Mammary epithelial cell (primary cell): ENCODE measurements at places on chromosomes 16 and 17. TPM values are rescaled to one million over a fixed set of nuclear protein-coding genes. Genes with fewer than 3 reads are reported as not detected.

Gene CCL2
- not detected in 2 replicates for total RNA-seq

Gene TGFB1I1
- total RNA-seq = 27.1 and 45.4 TPM in 2 replicates

Gene PLCD3
- total RNA-seq = 79.4 TPM

Gene KCNG4
- total RNA-seq = not detected

Gene ABCA9
- total RNA-seq = 1.8 TPM

Gene TK1
- 7.7 TPM for total RNA-seq

Gene DNAAF8
- total RNA-seq = 0.17 TPM

Gene KRTAP1-4
- not detected for total RNA-seq

Gene NAA38
- 67.9 and 81.5 TPM in 2 replicates for total RNA-seq

Gene GPR179
- total RNA-seq = 0.11 TPM in 1 of 2 replicates, not detected in the other

Gene MLST8
- 39.0 and 56.4 TPM in 2 replicates for total RNA-seq

Gene RDM1
- 0.50 TPM for total RNA-seq

Gene FBXO39
- 0.67 TPM for total RNA-seq

Gene SBK1
- total RNA-seq = 0.17 TPM

Gene CCL18
- total RNA-seq = not detected

Gene ATAD5
- 1.2 TPM for total RNA-seq

Gene ABCC12
- total RNA-seq = not detected in 2 replicates

Gene ZNF469
- 3.2 TPM for total RNA-seq

Gene CARHSP1
- 50.2 TPM for total RNA-seq

Gene IQCK
- total RNA-seq = 3.9 and 5.8 TPM in 2 replicates

Gene CRISPLD2
- 0.86 and 2.3 TPM in 2 replicates for total RNA-seq

Gene SRL
- under 0.01 TPM for total RNA-seq

Gene CDK5R1
- total RNA-seq = 2.4 and 4.9 TPM in 2 replicates

Gene IL17C
- total RNA-seq = not detected in 2 replicates

Gene ELP5
- 52.0 and 67.9 TPM in 2 replicates for total RNA-seq

Gene ZNF646
- 13.2 and 15.4 TPM in 2 replicates for total RNA-seq

Gene IGFBP4
- total RNA-seq = 34.5 TPM

Gene RNF227
- total RNA-seq = 5.2 and 6.4 TPM in 2 replicates

Gene CCL1
- total RNA-seq = not detected

Gene TUBB3
- 13.3 and 103 TPM in 2 replicates for total RNA-seq

Gene MC1R
- total RNA-seq = 1.7 TPM

Gene ALOXE3
- total RNA-seq = 27.6 and 30.1 TPM in 2 replicates

Gene HSD17B1
- 13.3 and 19.3 TPM in 2 replicates for total RNA-seq

Gene NPIPA3
- total RNA-seq = 6.0 and 6.3 TPM in 2 replicates

Gene IL21R
- 0.17 TPM for total RNA-seq

Gene TXNL4B
- 16.3 and 19.4 TPM in 2 replicates for total RNA-seq

Gene PGAP3
- 8.3 and 10.4 TPM in 2 replicates for total RNA-seq

Gene SLC6A4
- total RNA-seq = not detected in 2 replicates

Gene TBKBP1
- 4.4 and 5.6 TPM in 2 replicates for total RNA-seq

Gene AXIN1
- total RNA-seq = 21.7 TPM

Gene CRYBA1
- not detected in 2 replicates for total RNA-seq

Gene DHRS7C
- not detected for total RNA-seq

Gene FBF1
- 12.0 and 12.4 TPM in 2 replicates for total RNA-seq

Gene KRTAP4-1
- not detected for total RNA-seq

Gene RNF222
- 0.21 and 0.38 TPM in 2 replicates for total RNA-seq
